ENCODE measurements at places on chromosomes 7 and 10. TPM values are rescaled to one million over a fixed set of nuclear protein-coding genes. Genes with fewer than 3 reads are reported as not detected.

GRCh38 chr7:135729230-135729629, 1.2 kb upstream of the SLC13A4 start:
- DNase-seq: no peak

DNA sequence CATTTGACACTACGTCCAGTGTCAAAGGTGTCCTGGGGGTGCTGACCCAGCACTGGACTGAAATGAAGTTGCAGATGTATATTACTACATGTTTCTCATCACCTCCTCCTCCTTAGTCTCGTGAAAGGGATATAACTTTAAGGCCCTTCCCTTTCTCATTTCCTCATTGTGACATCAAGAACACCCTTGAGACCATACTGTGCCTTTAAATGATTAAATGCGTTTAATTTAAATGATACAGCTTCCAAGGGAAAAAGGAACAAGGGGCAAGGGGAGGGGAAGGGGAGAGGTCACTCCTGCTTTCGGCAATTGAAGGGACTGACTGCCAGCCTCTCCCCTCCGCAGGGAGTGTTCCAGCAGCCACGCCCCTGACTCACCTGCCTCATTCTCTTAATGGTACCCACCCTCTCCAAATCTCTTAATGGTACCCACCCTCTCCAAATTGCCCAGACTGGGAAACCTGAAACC, 80.5 kb upstream of the KMT2E start:
- DNase-seq: no peak

DNA sequence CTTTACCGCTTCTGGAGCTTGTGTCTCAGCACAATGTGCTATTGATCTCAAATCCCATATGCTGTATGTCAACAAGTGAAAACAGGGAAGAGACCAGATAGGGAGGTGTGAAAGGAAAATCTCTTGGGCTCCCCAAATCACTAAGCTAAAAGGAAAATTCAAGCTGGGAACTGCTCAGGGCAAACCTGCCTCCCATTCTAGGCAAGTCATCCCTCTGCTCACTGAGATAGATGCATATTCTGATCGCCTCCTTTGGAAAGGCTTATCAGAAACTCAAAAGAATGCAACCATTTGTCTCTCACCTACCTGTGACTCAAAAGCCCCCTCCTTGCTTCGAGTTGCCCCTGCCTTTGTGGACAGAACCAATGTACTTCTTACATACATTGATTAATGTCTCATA, 161.1 kb upstream of the LYZL1 start:
- no peak for DNase-seq

The HIP1 gene
- total RNA-seq: 2.3 TPM

DNA sequence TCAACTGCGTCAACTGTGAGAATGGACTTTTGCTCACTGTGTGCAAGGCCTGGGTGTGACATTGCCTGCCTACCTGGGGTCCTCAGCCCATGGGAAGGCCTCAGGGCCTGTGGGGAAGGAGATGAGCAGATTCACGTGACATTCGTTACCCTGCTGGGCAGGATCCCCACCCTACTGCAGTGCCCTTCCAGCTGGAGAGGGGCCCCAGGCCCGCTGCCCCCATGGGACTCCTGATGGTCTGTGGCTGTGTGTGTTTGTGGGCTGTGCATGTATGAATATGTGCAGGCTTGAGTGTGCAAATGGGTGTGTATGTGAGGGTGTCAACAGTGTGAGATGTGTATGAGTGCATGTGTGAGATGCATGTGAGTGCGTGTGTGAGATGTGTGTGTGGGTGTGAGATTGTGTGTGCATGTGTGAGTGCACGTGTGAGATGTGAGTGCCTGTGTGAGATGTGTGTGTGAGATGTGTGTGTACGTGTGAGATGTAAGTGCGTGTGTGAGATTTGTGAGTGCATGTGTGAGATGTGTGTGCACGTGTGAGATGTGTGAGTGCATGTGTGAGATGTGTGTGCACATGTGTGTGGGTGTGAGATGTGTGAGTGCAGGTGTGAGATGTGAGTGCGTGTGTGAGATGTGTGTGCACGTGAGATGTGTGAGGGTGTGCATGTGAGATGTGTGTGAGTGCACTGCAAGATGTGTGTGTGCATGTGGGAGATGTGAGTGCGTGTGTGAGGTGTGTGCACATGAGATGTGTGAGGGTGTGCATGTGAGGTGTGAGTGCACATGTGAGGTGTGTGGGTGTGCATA, 29.7 kb downstream of the PPIF start:
- DNase-seq: no peak

DNA sequence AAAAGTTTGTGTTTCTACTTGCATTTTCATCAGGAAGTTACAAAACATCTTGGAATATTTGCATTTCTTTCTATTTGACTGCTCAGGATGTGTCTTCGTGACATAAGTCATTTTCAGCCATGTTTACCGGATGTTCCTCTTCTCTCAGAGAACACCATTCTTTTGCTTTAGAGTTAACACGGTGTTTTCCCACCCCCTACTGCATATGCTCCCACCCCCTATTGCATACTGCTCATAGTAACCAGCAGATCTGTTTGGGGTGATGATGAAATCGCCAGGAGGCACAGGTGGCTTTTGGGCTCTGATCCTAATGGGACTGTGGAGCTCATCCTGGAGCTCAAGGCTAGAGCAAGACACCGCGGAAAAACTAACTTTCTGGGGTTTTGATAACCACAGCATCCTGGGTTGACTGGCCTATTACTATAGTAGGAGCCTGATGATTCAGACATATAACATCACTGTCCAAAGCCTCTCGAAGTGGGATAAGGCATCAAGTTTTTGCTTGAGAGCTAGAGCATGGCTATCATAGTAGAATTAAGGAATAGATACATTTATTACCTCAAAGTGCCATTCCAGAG, 65.1 kb upstream of the BET1 start:
- DNase-seq: no peak

- no peak for DNase-seq
Observed at GRCh38 chr7:155358948-155359712, 61.5 kb downstream of the INSIG1 start.
